ENCODE measurements at places on chromosomes 12 and 14.

- DNase-seq = no peak
These were observed 231.6 kb upstream of the GRIP1 start for GRCh38 chr12:66910366-66910974.

DNA sequence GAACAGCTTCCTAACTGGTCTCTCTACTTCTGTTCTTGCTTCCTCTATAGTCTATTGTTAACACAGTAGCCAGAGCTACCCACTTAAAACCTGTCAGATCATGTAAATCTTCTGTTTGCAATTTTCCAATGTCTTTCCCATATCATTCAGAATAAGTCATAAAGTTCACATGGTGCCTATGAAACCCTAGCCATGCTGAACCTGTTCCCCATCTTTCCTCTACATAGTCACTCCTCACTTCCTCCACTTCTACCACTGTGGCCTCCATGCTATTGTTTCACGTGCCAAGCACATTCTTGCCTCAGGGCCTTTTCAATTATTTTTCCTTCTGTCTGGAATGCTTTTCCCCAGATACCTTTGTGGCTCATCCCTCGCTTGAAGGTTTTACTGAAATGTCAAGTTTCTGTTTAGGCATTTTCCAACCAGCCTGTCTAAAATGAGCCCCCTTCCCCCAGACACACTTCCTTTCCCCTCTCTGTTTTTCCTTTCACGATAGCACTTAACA is 132.1 kb downstream of the DYRK2 start:
- no peak for DNase-seq

DNA sequence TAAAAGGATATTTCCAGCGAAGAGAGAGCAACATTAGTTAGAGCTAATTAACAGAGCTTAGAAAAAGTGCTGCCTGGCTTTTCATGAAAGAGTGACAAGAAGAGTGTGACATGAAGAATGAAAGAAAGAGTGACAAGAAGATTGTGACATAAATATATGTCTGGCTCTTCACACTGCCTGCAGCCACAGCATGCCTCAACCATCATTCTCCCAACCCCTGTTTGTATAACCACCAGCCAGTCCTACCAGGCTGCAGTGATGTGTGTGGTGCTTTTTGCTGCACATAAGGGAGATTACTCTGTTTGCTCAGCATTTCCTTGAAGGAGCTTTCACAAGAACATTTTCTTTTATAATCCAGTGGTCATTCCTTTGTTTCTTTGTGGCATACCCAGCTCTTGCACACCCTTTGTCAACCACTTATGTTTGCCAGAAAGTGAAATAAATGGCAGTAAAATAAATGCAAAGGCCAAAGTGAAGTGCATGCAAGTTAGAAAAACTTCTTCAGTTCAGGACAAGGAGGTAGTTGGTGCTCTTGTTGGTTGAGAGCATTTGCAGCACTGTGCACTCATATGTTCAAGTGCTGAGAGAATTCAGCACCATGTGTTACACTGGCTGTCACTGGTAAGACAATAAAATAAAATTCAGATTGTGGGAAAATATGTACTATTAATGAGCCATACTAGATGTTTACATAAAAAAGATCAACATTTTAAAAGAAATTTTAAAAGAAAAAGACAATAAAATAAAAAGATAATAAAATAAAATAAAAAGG is 50.6 kb downstream of the KIF21A start:
- no peak for DNase-seq

GRCh38 chr12:112852127-112852526 is 54.6 kb upstream of the OAS1 start:
- no peak for DNase-seq

- no peak for DNase-seq
These were observed 1891.5 kb upstream of the SEL1L start for GRCh38 chr14:83425138-83425537.

DNA sequence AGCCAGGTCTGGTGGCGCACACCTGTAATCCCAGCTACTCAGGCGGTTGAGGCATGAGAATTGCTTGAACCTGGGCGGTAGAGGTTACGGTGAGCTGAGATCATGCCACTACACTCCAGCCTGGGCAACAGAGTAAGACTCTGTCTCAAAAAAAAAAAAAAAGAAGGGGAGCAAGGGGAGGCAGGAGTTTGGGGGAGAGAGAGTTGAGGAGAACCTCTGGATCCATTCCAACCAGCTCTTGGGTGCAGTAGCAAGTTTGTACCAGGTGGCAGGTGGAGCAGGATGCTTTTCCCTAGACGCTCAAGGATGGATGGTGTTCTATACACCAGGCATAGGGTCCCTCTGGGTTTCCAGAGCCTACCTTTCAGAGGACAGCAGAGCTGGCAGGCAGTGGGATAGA is 1.9 kb downstream of the NFE2 start:
- no peak for DNase-seq

DNA sequence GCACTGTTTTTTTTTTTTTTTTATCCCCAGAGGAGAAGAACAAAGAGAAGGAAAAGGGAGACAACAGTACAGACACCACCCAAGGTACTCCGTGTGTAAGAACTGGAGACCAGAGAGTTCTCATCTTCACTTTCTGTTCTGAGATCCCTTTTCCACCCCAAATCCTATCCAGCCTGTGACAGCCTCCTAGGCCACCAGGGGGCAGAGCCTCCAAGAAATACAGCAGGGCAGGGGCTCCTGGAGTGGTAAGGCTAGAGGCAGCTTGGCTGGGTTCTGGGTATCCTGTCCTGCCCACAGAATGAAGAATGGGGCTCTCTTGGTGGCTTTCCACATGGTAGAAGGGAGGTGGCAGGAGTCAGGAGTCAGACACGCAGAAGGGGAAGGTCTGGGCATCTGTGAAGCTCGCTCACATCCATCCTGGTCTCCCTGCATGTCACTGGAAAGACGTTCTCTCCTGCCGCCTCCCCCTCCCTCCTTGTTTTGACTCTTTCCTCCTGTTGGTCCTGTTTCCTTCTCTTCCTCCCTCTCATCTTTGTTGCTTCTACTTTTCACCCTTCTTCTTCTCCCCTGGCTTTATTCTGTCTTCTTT is 12.0 kb downstream of the CLSTN3 start:
- no peak for DNase-seq

GRCh38 chr14:32201816-32202490 is at the start of gene RNU6-7:
Gene RNU6-7 (plus strand): TSS chr14:32202045.
- peak; percentile 67 for DNase-seq

- no peak for DNase-seq
These were observed 12.8 kb downstream of the KRT80 start for GRCh38 chr12:52178984-52179383.

- no peak for DNase-seq
These were observed 144.0 kb downstream of the EGLN3 start for GRCh38 chr14:33806905-33807304.

GRCh38 chr14:75223664-75224154 is 47.3 kb upstream of the TMED10 start:
- DNase-seq = no peak

GRCh38 chr14:69910871-69911270 is 31.7 kb downstream of the SMOC1 start:
- DNase-seq = no peak

DNA sequence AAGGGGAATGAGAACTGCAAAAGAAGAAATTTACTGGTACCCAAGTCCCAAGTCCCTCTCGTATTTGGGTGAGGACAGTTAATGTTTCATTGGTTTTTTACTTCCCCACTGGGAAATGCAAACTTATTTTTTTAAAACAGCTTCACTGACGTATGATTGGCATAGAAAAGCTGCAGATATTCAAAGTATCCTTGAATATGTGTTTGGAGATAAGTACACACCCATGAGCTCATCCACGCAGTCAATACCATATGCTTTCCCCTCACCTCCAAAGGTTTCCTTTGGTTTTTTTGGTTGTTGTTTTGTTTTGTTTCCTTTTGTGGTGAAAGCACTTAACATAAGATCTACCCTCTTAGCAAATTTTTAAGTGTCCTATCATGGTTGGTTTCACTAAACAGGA is 13.1 kb downstream of the TCTN2 start:
- no peak for DNase-seq

- DNase-seq = peak; percentile 89
These were observed at the start of gene PAN2 for GRCh38 chr12:56333679-56334489. Gene PAN2 (minus strand): TSS chr12:56334000. CDS start chr12:56333094, 906 bp downstream.

DNA sequence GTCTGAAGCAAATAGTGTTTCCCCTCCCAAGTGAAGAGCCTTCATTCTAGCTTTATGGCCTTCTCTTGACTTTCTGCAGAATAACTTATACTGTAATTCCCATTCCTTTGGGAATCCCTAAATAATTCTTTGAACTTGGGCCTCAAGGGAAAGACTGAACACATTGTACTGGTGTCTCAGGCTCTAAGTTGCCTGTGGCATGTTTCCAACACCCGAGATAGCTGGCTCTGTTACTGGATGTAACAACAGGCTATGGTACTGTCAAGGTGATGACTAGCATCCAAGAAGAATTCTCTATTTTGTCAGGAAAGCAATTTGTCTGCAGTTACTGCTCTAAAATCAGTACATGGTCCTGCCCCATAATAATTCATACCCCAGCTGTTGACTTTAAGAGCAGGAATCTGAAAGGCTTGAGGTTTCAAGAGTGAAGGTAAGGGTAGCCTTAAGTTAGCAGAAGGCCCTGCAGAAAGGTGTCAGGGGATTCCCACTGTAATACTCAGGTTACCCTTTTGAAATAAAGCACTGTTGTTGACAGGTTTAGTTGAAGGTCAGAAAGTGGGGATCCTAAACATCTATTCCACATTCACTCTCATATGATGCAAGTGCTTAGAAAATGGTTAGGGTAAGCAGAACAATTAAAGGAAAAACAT is 5.2 kb downstream of the GPX2 start:
- no peak for DNase-seq

DNA sequence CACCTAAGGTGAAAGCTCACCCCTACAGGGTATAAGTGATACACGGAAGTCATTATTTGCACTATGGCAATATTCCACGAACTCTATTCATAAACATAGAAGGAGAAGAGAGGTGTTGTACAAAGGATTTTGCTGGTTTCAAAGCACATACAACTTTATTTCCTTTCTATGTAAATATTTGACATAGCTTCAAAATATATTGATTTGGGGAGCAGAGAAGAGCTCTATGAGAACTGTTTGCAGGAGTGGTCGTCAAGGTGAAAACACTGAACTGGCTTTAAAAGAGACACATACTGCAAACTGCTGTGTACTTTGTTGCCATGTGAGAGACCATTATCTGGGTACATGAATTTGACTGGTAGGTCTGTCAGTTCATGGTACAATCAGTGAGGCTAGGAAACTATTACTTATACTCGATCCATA is 16.7 kb downstream of the CNIH1 start:
- no peak for DNase-seq

DNA sequence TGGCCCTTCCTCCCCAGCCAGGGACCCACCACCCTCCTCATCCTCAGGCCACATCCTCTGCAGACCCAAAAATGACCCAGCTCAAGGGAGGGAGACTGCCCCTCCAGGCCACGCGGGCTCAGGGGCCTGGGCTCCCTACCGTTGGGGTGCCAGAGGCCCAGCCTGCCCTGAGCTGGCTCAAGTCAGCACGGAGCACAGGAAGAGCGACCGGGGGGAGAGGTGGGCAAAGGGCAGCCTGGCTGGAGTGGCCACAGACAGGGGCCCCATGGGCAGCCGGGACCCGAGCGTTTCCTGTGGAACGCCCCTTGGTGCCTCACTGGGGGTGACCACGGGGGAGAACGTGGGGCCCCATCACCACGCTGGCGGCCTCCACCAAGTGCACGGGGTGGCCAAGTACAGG is 10.7 kb downstream of the JAG2 start:
- DNase-seq = no peak

- DNase-seq = no peak
These were observed 27.3 kb downstream of the PNMA1 start for GRCh38 chr14:73686901-73687300.

DNA sequence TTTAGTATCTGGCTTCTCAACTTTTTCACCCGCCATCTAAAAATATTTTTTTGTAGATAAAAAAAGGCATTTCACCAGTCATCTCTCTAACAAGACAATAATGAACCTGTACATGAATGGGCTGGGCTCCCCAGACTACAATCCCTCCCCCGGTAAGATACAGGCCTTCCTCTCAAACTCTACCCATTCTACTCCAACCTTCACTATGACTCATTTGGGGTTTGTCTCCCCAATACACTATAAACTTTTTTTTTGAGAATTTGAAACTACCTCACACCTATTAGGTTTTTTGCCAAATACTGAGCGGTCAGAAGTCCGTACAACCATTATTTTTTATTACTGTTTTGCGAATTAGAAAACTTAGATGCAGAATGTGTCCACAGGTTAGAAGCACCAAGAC is 784 bp downstream of the RPL6 start:
- DNase-seq = no peak

- no peak for DNase-seq
These were observed 173.8 kb upstream of the CNOT2 start for GRCh38 chr12:70069221-70070105.

GRCh38 chr12:32107359-32108267 is 966 bp downstream of the BICD1 start:
- no peak for DNase-seq

- no peak for DNase-seq
These were observed 511.7 kb downstream of the TMTC2 start for GRCh38 chr12:83198291-83199015.

DNA sequence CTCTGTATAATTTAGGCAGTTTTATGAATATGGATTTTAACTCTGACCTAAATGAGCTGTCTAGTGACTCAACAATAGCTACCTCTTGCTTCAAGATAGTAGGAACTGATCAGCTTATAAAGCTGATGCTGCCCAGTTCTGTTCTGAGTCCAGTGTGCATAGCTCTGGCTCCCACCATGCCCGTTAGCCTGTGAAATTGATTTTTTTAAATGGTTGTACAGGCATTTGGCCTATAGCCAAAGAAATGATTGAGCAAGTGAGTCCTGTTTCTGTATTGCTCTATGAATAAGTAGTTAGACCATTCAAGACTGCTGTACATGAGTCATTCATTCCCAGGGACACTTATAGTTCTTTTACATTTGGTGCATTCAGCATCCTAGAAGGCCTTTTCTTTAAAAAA is 36.4 kb downstream of the SAMD4A start:
- DNase-seq = no peak

GRCh38 chr14:78316786-78317185 is 146.6 kb downstream of the NRXN3 start:
- no peak for DNase-seq

GRCh38 chr14:99075061-99075460 is 196.9 kb downstream of the BCL11B start:
- DNase-seq = no peak

DNA sequence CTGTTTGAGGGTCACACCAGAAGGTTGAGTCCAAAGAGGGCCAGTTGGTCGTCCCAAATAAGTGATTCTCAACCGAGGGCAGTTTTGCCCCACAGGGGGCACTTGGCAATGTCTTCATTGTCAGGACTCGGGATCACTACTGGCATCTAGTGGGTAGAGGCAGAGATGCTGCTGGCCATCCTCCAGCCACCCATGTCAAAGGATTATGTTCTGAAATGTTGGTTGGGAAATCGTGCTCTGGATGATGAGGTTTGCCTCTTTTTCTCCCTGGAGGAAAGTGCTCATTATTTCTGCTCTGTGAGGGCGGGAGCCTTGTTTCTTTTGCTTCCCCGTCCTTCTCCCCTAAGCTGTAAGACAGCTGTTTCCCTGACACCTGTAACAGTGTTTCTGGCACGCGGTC is 3.6 kb downstream of the ZNF839 start:
- DNase-seq = peak; percentile 9

GRCh38 chr12:15556411-15557102 is 232.6 kb downstream of the EPS8 start:
- DNase-seq = no peak

GRCh38 chr12:51430196-51430895 is 5.7 kb downstream of the SLC4A8 start:
- DNase-seq = peak; percentile 44
